Erythroblast (primary cell): ENCODE measurements at places on chromosomes 2 and 18.

DNA sequence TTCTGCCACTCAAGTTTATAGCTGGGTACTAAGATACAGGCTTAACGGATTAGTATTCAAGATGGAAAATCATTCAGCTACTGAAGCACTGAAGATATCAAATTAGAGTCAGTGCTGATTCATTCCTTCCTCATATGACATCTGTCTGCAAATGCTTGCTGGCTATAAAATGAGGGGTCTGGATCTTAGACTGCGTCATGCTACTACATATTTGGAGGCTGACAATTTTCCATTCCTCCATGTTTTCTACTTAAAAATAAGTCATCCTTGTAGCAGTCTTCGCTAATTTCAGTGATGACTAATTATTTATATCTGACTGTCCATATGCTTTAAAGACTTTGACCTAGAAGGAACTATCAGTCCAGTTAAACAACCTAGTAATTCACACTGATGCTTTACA lies 233.4 kb downstream of the RIT2 start:
- no peak for DNase-seq

- DNase-seq, result no peak
These were observed 66.8 kb upstream of the SEC11C start for GRCh38 chr18:59072727-59073421.

DNA sequence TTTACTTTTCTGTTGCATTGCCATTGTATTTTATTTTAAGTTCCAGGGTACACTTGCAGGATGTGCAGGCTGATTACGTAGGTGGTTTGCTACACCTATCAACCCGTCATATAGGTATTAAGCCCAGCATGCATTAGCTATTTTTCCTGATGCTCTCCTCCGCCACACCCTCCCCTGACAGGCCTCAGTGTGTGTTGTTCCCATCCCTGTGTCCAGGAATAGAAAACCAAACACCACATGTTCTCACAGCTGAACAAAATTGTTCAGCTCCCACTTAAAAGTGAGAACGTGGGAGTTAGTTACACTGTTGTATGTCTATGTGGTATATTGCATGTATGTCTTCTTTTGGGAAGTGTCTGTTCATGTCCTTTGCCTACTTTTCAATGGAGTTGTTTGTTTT lies 1631.7 kb downstream of the DPP10 start:
- DNase-seq, result no peak

GRCh38 chr2:230781130-230781797 lies 68.6 kb downstream of the CAB39 start:
- DNase-seq, result no peak

GRCh38 chr2:54572262-54572635 lies 116.1 kb downstream of the SPTBN1 start:
- peak; percentile 21 for DNase-seq

- DNase-seq, result peak; percentile 79
These were observed 60.1 kb upstream of the IL1RL1 start for GRCh38 chr2:102251042-102251848.

DNA sequence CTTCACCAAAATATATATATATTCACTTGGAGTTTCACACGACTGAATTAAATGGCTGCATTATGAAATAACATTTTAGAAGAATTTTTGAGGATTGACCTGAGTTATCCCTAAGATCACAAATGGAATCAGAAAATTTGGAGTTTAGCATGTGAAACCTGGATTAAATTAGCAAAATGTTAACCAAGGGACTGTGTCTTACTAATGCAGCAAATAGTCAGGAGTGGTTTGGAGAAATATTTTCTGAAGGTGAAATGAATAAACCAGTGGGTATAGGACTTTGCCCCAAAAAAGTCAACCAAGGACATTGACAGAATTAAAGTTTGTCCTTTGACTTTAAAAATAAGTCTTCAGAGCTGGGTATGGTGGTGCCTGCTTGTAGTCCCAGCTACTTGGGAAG lies 111.2 kb downstream of the PRPF40A start:
- no peak for DNase-seq

DNA sequence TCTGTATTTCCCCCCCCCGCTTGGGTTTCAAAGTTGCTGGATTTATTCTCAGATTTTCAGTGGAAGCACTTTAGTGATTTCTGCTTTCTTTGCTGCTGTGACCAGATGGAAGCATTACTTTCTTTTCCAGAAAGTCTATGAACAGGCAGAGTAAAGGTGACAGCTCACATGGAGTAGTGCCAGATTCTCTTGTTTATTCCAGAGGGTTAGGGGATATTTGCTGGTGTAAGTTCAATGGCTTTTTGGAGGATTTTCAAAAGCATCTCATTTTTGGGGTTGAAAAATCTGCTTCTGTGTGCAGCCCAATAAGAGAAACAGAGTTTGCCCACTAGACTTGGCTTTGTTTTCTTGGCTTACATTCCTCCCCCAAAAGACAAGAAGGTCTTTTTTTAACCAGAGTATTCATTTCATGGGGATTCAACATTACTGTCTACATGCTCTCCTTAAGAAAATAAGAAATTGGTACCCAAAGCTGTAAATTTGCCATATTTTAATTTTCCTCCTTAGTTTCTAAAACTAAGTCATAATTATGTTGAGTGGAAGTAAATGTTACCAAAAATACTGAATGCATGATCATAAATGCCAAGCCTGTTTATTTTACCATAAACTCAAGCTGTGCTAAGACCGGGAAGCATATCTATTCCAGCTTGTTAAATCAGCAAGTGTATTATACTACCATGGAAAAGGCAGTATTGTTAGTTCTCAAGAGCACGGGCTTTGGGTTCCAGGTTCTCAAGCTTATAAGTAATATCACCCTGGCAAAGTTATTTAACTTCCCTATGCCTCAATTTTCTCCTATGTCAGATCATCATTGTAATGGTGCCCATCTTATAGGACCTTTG lies 557.2 kb downstream of the CPS1 start:
- DNase-seq, result no peak
